ENCODE measurements at places on chromosomes 1 and 21.
A peak's percentile ranks its signal among the peaks of the same experiment; 100 is the strongest.

GRCh38 chr1:240235521-240236288 is 144.0 kb downstream of the FMN2 start:
- no peak for DNase-seq

DNA sequence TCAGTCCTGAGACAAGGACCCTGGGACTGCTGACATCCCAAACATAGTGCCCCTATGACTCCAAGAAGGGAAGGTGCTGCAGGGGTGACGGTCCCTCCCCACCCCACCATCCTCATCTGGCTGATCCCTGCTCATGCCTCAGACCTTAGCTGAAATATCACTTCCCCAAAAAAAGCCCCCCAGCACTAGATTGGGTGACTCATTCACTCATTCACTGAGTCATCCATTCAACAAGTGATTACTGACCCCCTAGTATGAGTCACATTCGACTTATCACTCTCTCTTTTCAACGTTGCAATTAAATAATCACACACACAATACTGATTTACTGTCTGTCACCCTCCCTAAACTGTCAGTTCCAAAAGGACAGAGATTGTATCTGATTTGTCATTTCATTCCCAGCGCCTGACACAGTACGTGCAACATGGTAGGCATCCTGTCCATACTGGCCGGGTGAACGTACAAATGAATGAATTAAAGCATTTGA is 48.6 kb downstream of the HIVEP3 start:
- DNase-seq, result no peak

DNA sequence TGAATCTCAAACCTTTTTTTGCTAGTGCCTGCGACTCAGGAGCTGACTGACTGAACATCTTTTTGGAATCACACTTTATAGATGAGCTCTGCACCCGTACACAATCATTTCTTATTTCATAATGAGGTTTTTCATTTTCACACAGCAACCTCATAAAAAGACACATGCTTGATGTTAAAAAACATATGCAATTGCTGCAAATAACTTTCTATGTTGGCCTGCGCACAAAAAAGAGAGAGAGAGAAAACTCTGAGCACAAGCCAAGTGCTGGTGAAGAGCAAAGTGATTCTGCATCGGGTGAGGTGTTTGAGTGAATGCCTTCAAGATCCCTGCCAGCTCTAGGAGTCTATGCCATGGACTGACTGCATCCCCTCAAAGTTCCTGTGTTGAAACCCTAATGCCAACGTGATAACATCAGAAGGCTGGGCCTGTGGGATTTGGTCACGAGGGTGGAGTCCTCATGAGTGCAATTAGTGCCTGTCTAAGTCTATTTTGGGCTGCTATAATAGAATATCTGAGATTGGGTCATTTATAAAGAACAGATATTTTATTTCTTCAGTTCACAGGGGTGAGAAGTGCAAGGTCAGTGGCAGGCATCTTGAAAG is 36.6 kb downstream of the C1orf87 start:
- DNase-seq, result no peak

- DNase-seq, result no peak
These were observed 111.1 kb downstream of the FNBP1L start for GRCh38 chr1:93559045-93559444.

GRCh38 chr1:99527545-99527944 is 118.4 kb upstream of the PALMD start:
- no peak for DNase-seq

GRCh38 chr1:64440183-64440826 is 29.6 kb upstream of the CACHD1 start:
- DNase-seq, result no peak

DNA sequence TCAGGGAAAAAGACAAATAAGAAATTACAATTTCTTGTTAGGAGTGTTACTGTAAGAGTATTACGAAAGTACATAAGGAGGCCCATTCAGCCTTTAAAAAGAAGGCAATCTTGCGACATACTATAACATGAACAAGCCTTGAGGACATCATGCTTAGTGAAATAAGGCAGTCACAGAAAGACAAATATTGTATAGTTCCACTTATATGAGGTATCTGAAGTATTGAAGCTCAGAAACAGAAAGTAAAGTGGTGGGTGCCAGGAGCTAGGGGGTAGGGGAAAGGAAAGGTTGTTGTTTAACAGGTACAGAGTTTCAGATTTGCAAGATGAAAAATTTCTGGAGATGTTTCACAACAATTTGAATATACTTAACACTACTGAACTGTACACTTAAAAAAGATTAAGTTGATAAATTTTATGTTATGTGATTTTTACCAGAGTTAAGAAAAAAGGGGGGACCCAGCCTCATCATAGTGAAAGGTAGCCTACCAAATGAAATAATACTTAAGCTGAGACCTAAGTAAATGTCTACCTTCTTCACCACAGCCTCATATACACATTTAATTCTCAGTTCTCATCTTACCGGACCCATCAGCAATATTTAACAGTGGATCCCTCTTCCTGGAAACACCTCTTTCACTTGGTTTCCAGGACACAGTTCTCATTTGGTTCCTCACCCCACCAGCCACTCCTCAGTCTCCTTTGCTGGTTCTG is 19.5 kb downstream of the USP24 start:
- DNase-seq, result peak; percentile 29

DNA sequence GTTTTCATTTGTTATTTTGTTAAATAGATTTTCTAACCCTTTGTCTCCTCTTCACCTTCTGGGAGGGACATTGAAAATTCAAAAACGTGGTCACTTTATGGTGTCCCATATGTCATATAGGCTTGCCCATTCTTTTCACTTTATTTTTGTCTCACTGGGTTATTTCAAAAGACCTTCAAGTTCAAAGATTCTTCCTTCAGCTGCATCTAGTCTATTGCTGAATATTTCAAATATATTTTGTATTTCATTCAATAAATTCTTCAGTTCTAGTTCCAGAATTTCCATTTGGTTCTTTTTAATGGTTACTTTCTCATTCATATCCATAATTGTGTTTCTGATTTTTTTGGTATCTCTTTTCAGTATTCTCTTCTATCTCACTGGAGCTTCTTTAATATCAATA is 11.6 kb upstream of the KCTD3 start:
- no peak for DNase-seq

DNA sequence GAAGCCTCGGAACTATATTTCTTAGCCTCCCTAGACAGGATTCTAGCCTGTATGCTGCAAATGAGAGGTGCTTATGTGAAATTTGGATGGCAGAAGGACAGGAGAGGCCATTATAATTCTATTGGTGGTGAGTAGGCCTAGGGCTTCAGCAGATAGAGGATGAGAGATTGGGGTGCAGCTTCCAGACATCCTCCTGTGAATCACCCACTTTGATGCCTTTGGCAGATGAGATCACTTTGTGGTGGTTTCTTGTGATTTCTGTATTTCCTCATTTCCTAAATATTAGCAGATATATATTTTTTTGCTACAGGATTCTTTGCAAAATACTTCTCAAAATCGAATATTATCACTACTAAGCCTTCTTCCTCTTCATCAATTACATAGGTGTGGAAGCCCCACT is 37.3 kb downstream of the MFSD2A start:
- DNase-seq, result no peak

DNA sequence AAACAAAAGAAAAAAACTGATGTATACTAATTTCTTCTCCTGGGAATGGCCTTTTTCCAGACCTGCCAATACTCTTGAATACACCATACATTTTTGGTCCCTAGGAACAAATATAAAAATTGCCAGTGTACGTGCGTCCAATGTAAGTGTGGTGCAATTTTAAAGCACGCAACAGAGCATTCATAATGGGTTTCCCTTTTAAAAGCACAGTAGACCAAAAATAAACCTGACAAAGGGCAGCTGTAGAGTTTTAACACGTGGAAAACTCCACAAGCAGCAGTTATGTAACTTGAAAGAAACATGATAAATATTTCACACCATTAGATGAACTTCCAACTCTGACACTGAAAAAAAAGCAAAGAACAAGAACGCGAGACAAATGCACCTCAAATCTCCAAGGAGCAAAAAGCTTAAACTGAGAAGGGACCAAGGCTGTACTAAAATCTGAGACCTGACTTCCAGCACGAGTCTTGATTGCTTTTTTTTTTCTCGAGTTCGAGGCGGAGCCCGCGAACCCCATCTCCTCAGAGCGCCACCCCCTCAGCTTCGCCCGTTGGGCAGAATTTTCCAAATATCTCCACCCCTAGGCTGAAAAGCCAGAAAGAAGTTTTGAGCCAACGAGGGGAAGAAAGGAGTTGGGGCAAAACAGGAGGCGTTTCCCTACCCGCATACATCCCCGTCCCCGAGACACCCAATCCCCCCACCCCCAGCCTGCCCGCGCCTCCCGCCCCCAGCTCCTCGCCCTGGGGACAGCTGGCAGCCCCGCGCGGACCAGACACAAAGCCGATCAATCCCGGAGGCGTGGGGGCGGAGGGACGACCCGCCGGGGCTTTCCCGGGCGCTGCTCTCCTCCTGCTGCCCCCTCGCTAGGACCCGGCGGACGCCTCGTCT is at the start of gene JAM2:
Gene JAM2 (plus strand): TSS at position 599 of the 891 bp plus-strand sequence. CDS start 564 bp downstream, outside the sequence.
- DNase-seq, result no peak

GRCh38 chr1:93468662-93469061 is 20.7 kb downstream of the FNBP1L start:
- no peak for DNase-seq

DNA sequence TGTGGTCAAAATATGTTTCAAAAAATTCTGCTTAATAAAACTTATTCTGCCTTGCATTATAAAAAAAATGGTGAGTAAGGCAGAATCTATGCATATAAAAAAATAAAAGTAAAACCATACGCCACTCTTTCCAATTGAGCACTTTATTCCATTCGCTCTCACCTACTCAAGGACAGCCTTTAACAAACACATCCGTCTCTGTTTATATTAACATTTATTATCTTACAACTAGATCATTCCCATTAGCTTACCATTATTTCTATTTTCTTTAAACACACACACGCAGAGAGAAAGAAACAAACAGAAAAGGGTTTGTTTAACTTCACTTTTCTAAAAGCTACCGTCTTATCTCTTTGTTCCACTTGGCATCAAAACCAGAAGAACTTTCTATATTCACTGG is 598.9 kb upstream of the CHRM3 start:
- DNase-seq, result no peak

DNA sequence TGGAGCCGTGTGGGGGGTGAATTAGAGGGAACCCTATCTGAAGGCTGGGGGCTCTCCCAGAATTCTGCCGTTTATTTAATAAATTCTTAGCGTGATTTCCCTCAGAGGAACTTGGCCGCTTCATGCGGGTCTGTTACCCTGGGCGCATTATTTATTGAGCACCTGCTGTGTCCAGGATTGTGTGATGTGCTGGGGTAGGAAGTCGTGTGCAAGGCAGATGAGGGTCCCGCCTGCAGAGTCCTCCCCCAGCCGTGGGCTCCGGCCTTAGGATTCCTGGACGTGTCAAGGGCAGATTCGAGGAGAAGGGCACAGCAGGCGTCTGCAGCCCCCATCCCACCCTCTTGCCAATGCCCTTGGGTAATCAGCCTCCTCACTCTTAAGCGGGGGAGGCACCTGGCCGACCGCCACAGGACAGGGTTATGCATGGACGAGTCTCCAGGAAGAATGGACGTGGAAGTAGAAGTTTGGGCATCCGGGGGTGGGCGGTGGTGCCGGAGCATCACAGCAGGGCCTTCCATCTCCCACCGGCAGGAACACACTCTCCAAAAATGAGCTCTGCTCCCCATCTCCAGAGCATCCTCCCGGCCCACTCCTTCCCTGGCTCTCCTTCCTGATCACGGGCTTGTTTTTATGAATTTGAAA is 233.3 kb upstream of the C1orf174 start:
- no peak for DNase-seq

DNA sequence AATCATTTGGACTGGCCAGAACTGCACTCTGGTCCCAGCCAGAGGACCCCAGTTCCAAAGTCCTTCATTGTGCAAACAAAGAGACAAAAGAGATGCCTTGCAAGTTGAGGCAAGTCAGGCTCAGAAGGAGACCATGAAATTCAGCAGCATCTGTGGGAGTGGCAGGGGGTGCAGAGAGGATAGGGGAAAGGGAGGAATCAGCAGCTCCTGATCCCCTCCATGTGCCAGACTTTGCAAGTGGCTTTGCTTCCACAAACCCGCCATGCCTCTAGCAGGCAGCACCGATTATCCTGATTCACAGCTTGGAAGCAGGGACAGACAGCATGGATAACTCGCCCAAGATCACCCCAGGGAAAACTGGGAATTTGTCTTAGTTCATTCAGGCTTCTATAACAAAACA is 2.1 kb upstream of the CAPN9 start:
- DNase-seq, result no peak

DNA sequence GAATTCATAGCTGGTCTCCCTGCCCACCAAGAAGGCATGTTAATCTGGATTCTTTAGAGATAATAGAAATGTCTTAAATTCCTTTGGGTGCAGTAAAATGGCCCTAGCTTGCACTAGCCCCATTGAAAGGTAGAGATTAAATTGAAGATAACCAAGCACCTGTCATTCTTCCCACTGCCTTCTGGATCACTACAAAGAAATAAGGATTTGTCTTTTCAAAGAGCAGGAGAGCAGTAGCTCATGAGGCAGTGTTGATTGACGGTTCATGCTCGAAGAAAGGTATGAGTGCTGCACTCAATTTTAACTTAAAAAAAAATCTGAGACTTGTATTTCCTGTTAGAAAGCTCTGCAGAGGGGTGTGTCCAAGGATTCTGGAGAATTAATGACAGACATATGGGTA is 74.9 kb upstream of the F3 start:
- DNase-seq, result no peak

GRCh38 chr21:35197191-35197590 is 148.1 kb upstream of the RUNX1 start:
- no peak for DNase-seq

DNA sequence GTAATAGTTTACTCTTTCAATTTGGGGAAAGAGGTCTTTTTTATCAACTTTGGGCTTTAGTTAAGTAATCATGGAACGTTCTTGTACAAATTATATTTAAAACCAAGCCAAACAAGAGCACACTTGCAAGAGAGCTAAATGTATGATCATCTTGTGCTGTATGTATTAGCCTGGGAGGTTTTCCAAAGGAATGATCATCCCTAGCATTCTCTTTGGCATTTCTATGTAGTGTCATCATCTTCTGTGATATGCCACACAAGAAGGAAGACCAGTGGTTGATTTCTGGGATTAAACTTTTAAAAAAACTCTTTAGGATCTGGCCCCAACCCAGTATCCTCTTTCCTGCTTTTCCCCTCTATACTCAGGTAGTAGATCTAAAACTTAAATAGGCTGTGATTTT is 38.4 kb upstream of the KCNQ4 start:
- DNase-seq, result no peak
